ENCODE measurements at places on chromosomes 6 and 20. TPM values are rescaled to one million over a fixed set of nuclear protein-coding genes. Genes with fewer than 3 reads are reported as not detected.

- DNase-seq: no peak
Measured at GRCh38 chr6:91213229-91213901, 626.5 kb upstream of the MAP3K7 start.

MYLK2 gene
- 0.06 TPM for polyA plus RNA-seq

GRCh38 chr6:150979826-150980350 lies 114.4 kb downstream of the MTHFD1L start:
- DNase-seq: no peak

- DNase-seq: no peak
Measured at GRCh38 chr6:97304701-97305100, 21.7 kb upstream of the MMS22L start.

- no peak for DNase-seq
Measured at GRCh38 chr6:157281570-157281969, 41.7 kb downstream of the TMEM242 start.

NFKBIE gene
- 6.6 TPM for polyA plus RNA-seq

DNA sequence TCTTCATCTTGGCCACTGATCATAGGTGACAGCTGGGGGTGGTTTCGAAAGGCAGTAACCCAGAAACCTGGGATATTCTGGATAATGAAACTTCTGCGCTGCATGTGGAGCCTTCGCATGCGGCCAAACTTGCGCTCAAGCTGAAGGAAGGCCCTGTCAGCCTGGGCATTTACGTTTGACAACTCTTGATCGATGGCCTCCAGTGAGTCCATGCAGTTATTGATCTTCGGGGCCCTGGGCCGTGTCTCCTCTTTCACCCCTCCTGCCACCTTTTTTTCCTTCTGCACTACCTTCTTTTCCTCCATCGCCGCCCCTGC lies 729 bp downstream of the TSPYL4 start:
- DNase-seq: no peak

- DNase-seq: no peak
Measured at GRCh38 chr20:19589787-19590362, 168.2 kb upstream of the RIN2 start.

DNA sequence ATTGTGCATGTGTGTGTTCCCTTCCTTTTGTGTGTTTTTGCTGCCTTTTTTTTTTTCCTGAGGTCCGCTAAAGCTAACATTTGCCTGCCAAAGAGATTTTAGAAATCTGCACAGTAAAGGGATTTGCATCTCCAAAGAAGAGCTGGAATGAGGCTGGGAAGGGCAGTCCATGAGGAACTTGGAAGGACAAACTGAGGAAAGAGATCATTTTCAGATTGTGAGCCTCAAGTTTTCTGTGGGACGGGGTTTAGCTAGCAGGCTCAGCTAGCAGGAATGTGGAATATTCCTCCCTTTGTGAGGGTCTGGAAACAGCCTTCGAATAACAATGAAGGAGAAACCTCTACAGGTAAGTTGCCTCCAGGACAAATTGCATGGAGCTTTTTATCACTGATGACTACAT lies 3.8 kb downstream of the INSM1 start:
- no peak for DNase-seq

DNA sequence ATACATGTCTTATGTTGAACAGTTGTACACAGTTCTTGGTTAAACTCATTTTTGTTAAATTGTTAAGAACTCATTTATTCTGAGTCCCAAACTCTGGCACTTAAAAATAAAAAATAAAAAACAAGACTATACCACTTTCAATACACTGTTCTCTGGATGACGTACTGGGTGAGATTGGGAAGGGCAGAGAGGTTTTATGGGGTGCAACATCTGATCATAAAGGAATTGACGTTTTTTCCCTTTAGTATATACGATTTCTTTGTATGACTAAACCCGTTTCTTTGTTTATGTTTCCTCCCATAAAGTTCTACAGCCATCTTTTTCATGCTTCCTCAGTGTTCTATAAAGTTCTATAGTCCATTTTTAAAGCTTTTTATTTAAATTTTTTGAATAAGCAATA lies 69.1 kb downstream of the TRMT11 start:
- no peak for DNase-seq

- DNase-seq: no peak
Measured at GRCh38 chr6:148969603-148970061, 222.8 kb downstream of the UST start.

- DNase-seq: no peak
Measured at GRCh38 chr6:100370265-100370664, 94.5 kb downstream of the SIM1 start.

CCHCR1 gene
- polyA plus RNA-seq: 15.0 TPM

DNA sequence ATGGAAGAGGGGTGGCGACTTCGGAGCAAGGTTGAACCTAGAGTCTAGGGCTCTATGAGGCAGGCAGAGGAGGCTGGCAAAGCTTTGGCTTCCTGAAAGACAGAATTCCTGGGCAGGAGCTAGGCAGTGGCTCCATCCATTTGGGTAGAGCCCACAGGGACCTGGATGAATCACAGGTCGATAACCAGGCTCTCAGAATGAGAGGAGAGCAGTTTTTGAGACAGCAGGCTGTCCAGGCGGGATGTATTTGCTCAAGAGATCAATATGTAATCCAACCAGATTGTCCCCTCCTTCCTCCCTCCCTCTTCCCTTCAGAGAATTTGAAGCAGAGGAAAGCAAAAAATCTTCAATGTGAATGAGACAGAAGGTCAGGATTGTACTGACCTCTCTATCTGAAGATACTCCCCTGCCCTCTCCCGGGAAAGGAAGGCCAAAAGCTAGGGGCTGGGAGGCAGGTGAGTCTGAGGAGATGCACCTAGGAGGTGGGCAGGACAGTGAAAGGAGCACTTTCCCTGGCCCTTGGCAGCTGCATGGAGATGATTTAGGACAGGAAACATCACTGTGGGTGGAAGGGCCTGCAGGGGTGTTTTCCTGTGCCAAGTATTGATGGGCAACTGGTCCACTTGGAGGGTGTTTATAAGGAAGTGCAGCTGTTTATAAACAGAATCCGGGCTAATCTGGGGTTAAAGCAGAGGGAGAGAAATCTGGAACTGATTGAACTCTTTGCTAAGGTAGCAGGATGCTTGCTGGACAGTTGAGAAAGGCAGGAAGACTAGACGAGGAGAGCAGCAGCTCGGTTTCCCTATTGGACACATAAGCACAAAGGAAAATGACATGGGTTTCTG lies 212.4 kb upstream of the LRFN2 start:
- no peak for DNase-seq

KCNB1 gene
- polyA plus RNA-seq: 0.01 TPM

DNA sequence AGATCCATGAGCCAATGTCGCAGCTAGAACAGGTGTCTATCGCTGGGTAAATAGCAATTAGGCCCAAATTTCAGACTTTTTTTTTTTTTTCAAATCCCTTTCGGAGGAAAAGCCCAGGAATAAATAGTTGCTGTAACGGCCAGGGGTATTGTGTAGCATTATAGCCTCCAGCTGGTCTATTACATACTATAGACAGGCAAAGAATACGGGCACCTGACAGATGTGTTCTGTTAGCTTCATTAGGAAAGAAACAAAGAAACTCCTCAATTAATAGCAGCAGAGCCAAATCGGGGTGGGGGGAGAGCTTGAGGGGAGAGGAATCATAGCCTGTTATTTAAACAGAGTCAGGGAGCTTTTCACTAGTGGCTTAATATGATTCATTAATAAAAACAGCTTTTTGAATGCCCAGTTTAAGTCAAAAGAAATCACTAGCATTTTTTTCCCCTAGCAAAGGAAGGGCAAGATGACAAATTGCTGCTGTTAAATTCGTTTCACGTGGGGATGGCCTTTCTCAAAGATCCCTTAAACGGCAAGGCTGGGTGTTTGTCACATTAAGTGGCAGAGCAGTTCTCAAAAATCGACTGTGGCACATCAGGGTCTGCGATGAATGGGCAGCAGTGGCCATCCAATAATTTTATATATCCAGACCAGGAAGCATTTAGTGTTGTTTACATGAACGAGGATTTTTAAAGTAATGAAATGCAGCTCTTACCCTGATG lies 139.4 kb downstream of the ID4 start:
- DNase-seq: no peak

Measured in mammary epithelial cell (primary cell).